Stimulated activated naive B cell treated with anti-CD40 and anti-IgM and Interleukin-4, amounts not matched to agents 10 μg/mL and 1 μg/mL and 100 μg/mL, for 72 hours (primary cell): ENCODE measurements at places on chromosomes 4 and X.

GRCh38 chr4:156805696-156806095, 165.9 kb downstream of the PDGFC start:
- DNase-seq, result no peak

DNA sequence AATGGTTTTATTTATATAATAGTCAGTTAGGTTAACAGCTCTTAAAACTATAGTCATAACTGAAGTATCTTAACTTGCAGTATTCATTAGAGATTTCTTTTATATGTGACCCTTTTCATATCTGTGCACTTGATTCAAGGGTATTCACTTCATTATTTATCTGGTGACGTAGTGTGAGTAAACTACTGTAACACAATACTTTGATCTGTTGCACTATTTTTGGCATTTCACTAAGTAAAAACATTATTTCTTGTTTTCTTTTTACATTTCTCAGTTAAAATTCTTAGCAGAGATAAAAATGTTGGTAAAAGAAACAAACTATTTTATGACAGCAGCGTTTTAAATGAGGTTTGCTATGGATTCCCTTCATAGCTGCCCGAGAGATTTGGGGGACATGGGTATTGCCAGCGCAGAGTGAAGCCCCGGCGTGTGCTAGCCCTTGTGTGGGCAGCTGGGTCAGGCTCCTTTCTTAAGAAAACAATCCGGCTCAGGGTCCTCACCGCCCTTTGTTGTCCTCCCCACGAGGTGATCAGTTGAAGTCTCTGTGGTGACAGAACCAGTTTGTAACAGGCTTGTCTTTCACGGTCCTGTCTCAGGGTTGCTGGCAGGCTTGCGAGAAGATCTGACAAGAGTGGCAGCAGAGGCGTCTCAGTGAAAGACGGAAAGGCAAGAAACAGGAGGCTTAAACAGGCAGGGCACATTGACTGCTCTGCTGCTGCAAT, 293.4 kb downstream of the BMPR1B start:
- no peak for DNase-seq

GRCh38 chr4:154942176-154942575, 161.1 kb downstream of the RBM46 start:
- DNase-seq, result no peak

GRCh38 chr4:128386761-128387599, 99.4 kb upstream of the PGRMC2 start:
- DNase-seq, result no peak

GRCh38 chrX:71603618-71604017, 14.7 kb downstream of the CXCR3 start:
- no peak for DNase-seq

GRCh38 chrX:20019672-20020365, 29.0 kb upstream of the BCLAF3 start:
- no peak for DNase-seq

DNA sequence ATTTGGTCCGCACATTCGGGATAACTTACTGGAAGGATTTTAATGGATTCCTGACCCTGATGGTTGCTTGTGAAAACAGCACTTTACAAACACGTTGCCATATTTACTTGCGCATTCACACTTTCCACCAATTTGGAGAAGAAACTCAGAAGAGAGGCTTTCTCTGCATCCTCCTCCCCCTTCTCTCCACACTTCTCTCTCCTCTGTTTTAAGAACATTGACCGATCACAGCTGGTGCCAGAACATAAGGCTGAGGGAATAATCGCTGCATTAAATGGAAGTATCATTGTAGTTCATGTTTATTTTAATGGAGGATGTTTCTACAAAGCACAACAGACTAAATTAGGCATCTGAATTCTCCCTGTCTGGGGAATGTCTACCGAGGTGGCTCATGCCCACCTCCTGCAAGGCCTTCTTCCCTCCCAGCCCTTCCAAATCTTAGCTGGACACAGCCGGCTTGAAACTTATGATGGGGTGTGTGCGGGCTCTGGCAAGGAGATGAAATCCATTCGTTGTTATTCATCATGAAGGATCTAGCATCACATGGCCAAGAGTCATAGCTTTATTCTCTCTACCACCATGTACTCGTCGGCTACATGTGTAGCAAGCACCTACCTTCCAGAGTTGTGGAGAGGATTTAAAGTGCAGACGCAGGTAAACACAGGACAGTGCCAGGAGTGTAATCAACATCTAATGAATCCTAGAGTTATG, 204.1 kb downstream of the LDB2 start:
- no peak for DNase-seq

- no peak for DNase-seq
These were observed 36.3 kb downstream of the POU4F2 start for GRCh38 chr4:146674829-146675570.

GRCh38 chrX:151543706-151544105, 19.8 kb upstream of the PASD1 start:
- no peak for DNase-seq

GRCh38 chrX:11461201-11462001, 168.2 kb downstream of the AMELX start:
- DNase-seq, result no peak

- no peak for DNase-seq
These were observed 23.0 kb downstream of the KLB start for GRCh38 chr4:39429476-39430334.

DNA sequence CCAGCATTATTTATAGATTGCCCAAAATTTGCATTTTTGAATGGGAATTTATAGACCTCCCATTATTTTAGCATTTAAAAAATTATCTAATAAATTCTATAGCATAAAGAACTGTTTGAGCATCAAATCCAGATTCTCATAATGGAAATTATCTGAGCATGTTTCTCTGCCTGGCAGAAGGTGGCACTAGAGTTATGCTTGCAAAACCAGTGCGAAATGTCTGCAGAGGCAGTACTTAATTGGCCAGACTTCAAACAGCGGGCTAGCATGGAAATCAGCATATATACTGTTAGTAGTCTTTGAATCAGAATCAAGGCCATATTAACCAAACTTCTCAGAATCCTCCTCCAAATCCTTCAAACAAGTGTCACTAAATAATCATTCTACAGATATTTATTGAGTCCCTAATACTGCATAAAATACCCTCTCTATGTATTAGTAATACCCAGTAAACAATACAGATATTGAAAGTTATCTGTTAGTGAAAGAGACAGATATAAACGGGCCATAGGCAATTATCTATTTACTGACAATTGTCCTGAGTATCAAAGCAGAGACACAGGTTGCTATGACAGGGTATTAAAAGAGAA, 78.7 kb upstream of the DCLK2 start:
- no peak for DNase-seq

GRCh38 chr4:150402871-150403272, 179.1 kb upstream of the MAB21L2 start:
- DNase-seq, result no peak

DNA sequence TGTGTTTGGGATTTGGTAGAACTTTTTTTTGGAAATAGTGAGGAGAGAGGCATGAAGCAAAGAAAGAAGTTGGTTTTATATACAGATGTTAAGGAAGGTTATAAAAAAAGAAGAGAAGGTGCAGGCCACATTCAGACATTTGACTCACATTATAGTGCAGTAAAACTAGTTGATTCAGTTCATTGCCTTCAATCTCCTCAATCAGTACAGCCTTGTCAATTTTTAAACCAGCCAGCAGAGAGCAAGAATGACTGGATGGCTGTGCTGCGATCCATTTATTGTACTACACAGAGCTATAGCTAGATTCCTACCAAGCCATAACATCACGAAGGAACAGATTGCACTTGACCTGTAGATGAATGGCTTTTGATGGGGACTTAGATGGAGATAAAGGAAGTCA, 79.7 kb upstream of the LSM6 start:
- no peak for DNase-seq

DNA sequence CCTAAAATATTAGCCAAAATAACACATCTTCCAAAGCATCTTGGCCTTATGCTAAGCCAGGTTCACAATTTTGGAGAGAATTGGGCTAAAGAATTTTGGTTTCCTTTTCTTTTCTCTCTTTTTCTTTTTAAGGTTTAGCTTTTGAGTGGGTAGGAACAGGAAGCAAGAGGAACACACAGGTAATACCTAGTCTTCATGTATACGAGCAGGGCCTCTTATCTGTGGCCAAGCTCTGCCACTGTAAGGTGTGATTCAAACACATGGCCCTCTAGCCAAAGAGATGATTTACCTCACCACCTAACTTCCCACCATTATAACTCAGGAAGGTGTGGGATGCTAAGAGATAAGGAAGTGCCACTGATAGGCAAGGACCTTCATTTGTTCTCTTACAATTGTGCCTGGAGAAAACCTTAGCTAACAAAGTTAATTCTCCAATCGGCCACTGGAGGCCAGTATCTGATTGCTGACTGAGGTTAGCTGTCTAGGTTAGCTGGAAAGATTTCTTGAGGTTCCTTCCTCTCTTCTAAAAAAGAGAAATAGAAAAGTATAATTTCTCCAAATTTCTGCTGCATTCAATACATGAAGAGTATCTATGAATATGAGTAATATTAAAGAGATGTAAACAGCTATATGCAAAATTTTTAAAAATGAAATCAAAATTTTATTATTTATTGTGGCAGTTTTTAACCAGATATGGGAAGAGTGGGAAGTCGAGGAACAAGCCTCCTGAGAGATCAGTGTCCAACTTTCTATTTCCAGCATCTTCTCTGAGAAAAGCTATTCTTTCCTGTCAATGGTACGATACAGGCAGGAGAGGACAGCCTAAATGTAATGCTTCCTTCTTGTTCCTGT, 30.1 kb upstream of the BBS7 start:
- DNase-seq, result peak; percentile 15

DNA sequence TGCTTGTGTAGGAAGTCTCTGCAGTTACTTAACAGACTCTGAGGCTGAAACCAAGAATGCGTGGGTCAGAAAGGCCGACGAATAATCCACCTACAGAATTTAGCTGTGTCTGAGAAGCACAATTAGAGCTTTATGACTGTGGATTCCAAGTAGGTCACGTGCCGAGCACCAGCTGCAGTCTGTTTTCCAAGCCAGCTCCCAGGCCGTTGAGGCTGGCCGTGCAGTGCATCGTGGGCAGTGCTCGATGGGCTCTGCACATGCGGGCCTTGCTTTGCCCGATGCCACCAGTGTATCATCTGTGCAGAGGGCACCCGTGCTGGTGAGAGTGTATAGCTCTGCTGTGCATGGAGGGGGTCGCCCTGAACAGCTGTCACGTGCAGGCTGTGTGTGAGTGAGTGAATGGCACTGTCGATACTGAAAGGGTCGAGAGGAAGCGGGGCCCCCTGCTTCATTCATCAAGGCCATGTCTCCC, 67.5 kb upstream of the CLDN34 start:
- DNase-seq, result no peak

DNA sequence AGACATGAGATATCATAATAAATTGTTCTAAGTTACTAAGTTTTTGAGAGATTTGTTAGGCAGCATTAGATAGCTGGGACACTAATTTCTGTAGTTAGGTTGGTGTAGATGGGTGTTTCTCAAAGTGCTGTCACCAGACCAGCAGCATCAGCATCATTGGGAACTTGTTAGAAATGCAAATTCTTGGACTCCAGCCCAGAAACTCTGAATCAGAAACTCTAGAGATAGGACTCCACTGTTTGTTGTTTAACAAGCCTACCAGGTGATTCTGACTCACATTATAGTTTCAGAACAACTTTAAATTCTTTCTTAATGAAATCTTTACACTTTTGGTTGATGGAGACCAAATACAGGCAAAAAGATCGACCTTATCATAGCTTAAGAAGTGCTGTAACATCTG, 173.7 kb downstream of the PABPC4L start:
- DNase-seq, result no peak
